Stimulated activated CD8-positive, alpha-beta memory T cell treated with anti-CD3 and anti-CD28 coated beads, Interleukin-4, amount 100 ng/mL, for 48 hours (primary cell): ENCODE measurements at places on chromosomes 11 and 22.
A peak's percentile ranks its signal among the peaks of the same experiment; 100 is the strongest.

DNA sequence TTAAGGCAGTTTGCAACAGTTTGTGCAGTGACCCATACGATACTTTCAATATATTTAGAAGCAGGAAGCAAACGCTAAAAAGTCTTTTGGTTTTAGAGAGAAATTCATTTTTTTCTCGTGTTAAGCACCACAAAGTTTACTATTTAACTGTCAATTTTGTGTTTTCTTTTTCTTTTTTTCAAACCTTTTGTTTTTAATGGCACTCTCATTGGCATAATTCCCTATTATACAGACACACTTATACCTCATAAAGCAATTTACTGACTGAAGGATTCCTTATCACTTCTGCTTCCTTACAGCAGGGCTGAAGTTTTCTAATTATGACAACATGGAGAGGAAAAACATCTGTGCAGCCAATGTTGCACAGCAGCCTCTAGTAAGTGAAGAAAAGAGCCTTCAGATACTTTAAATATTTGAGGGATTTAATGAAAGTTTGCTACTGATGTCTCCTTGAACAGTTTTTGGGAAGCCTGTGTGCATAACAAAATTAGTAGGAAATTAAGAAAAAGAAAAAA is 2191.2 kb downstream of the LRRC4C start:
- no peak for DNase-seq

DNA sequence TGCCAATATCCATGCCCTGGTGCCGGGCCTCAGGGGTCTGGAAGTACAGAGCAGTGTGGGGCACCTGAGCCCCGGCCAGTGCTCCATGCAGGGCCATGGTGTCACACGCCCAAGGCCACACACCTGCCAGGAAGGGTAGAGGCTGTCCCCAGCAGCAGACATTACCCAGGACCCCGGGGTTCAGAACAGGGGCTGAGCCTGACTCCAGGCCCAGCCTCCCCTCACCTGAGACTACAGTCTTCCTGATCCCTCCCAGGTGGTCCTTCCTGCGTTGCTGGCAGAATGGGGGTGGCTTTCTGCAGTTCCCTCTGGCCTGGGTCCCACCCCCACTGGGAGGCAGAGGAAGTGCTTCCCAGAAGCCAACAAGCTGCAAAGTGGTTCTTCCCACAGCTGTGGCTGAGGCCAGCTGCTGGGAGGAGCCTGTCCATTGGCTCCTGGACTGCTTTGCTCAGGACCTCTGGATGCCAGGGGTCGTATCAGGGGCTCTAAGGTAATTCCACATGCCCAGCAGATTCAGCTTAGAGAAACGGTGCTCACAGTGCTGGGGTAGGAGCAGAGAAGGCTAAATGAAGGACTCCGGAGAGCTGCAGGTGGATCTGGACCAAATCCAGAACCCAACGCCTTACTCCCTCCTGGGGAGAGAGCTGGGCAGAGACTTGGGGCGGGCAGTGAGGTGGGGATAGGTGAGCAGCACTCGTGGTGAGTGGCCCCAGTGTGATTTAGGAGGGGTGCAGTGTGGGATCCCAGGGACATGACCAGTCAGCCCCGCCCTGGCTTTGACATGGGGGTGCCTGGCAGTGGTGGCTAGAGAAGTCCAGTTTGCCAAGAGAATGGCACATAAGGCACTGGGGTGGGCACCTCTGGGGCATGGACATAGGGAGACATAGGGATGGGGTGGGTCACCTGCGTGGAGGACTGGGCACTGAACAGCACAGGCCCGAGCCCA is 12.6 kb downstream of the TCIRG1 start:
- no peak for DNase-seq

- DNase-seq, result no peak
These were observed 22.8 kb downstream of the OTUB1 start for GRCh38 chr11:64008914-64009633.

GRCh38 chr11:96388891-96389719 is 607 bp downstream of the CCDC82 start:
- DNase-seq, result no peak

GRCh38 chr11:2588809-2589537 is 110.8 kb downstream of the KCNQ1OT1 start:
- DNase-seq, result peak; percentile 14

GRCh38 chr11:110974731-110975130 is 262.5 kb upstream of the ARHGAP20 start:
- DNase-seq, result no peak

DNA sequence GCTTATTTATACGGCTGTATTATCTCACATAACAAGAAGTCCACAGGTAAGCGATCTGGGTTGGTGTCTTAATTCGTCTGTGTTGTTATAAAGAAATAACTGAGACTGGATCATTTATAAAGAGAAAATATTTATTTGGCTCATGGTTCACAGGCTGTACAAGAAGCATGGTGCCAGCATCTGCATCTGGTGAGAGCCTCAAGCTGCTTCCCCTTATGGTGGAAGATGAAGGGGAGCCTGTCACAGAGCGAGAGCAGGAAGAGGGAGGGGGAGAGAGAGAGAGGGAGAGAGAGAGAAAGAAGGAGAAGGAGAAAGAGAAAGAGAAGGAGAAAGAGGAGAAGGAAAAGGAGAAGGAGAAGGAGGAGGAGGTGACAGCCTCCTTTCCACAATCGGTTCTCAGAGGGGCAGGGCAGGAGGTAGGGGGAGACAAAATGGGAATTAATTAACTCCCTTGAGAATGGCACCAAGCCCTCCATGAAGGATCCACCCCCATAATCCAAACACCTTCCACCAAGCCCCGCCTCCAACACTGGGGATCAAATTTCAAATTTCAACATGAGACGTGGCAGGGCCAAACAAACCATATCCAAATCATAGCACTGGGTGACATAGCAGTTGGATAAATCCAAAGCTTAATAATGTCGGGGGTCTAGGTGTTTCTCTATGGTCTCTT is 15.0 kb upstream of the TRIM44 start:
- DNase-seq, result no peak

- DNase-seq, result no peak
These were observed 414 bp downstream of the JOSD1 start for GRCh38 chr22:38700270-38700788.

GRCh38 chr11:75324189-75324588 is 27.3 kb downstream of the ARRB1 start:
- no peak for DNase-seq

DNA sequence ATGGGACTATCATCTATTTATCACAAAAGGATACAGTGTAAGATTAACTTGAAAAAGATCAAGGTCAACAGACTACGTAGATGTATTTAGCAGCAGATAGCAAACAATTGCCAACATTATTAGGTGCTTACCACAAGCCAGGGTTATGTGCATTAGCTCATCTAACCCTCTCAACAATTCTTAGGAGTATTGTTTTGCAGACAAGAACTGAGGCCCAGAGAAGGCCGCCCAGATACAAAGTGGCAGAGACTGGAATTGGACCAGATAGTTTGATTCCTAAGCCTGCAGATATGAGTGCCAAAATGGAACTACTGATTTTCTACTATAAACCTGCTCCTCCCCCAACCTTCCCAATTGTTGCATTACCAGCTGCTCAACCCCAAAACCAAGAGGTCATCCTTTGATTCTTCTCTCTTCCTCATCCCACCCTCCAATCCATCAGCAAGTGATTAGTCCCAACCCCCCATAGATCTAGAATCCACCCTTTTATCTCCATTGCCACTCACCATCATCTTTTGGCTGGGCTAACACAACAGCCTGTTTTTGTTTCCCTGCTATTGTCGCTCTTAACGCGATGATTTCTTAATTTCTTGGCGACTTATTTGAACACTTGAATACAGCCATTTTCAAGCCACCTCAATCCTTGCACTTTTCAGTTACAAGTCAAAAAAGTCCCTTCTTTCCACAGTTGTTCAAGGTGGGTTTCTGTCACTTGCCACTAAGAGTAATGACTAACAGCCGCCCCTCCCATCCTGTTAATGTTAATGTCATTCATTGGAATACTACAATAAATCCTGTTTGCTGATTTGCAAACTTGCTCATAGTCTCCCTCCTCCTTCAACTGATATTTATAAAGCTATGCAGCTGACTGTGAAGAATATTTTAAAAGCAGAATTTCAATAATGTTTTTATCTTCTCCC is 2.7 kb downstream of the TMEM123 start:
- no peak for DNase-seq

GRCh38 chr11:101030692-101031091 is 98.9 kb downstream of the PGR start:
- DNase-seq, result no peak

DNA sequence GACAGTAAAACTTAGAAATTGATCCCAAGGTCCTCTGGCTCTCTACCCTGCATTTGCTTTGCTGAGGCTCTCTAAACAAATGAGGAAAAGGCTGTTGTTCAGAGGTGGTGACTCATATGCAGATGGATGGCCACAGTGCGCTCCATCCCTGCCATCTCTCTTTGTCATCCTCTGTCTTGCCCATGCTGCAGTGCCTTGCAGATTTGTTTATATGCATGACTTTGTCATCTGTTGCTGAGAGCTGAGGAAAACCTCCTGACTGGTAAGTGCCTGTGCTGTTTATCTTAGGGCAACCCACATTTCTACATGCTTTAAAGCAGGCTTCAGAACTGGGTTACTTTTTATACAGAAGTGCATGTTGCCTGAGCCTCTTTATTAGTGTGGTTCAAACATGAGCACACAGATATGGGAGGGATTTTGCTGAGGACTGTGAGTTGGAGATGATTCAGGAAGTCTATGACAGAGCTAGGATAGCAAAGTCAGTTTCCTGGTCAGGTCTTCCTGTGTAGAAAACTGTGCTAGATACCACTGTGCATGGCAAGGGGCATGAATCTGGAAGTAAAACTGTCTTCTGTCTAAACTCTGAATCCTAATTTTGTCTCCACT is 57.4 kb downstream of the JAM3 start:
- DNase-seq, result no peak

GRCh38 chr11:68798221-68798813 is 43.4 kb downstream of the CPT1A start:
- peak; percentile 74 for DNase-seq

- no peak for DNase-seq
These were observed 26.8 kb upstream of the PPP2R1B start for GRCh38 chr11:111792955-111793500.
